Muscle of leg (tissue), 16 donors: ENCODE measurements at places on chromosomes 7 and 10. TPM values are rescaled to one million over a fixed set of nuclear protein-coding genes. Genes with fewer than 3 reads are reported as not detected.

FAM13C gene
- 36.0 TPM for polyA plus RNA-seq

GRCh38 chr10:49549640-49550346 lies 10.9 kb upstream of the ERCC6 start:
- DNase-seq: no peak

VCL gene
- polyA plus RNA-seq: 124 TPM

GRCh38 chr7:50621206-50621605 lies 56.0 kb upstream of the DDC start:
- no peak for DNase-seq

GRCh38 chr10:7264313-7264756 lies 146.5 kb downstream of the SFMBT2 start:
- DNase-seq: no peak

GRCh38 chr10:93199191-93199751 lies 125.6 kb downstream of the CYP26A1 start:
- DNase-seq: peak; percentile 95

- DNase-seq: peak; percentile 25
Observed at GRCh38 chr7:35792472-35792871, 8.4 kb upstream of the SEPTIN7 start.

GRCh38 chr7:48299580-48300169 lies 128.4 kb downstream of the ABCA13 start:
- DNase-seq: peak; percentile 74

- no peak for DNase-seq
Observed at GRCh38 chr7:1970895-1971294, 261.9 kb downstream of the MAD1L1 start.

PITX3 gene
- polyA plus RNA-seq: 21.1 TPM

BTBD16 gene
- 0.50 TPM for polyA plus RNA-seq

PHKG1 gene
- 42.4 TPM for polyA plus RNA-seq

PTN gene
- 87.0 TPM for polyA plus RNA-seq

- peak; percentile 50 for DNase-seq
Observed at GRCh38 chr10:8453587-8453986, 399.1 kb downstream of the GATA3 start.

DNA sequence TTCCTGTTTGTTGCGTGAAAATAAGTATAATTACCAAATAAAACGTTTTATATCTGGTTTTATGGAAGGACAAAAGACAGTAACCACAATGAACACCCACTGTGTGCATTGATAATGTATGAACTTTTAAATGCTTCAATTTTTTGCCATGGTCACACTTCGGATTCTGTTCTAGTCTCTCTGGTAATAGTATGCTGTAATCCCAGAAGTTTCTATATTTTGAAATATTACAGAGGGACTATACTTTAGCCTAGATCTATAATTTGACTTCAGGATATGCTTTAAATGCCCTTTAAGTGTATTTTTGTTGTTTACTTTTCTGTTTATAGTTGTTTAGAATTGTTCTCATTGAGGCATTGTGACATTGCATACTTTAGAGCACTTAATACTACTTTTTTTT lies 1.5 kb downstream of the ZNF518A start:
- DNase-seq: no peak

GRCh38 chr7:17121671-17122070 lies 176.8 kb upstream of the AHR start:
- no peak for DNase-seq

GRCh38 chr7:93407239-93407638 lies 167.3 kb downstream of the CALCR start:
- peak; percentile 3 for DNase-seq

DNA sequence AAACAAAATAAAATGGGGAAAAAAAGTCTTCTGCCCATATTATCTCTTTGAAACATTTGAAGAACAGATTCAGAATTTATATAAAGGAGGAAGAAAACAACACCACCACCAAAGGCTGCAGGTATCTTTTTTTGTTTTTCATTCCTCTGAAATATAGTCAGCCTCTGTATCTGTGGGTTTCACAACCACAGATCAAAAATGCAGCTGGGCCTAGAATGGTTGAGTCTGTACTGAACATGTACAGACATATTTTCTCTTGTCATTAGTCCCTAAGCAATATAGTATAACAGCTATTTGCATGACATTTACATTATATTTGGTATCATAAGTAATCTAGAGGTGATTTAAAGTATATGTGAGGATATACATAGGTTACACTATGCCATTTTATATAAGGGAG lies 559.7 kb upstream of the LRRN3 start:
- no peak for DNase-seq

DNA sequence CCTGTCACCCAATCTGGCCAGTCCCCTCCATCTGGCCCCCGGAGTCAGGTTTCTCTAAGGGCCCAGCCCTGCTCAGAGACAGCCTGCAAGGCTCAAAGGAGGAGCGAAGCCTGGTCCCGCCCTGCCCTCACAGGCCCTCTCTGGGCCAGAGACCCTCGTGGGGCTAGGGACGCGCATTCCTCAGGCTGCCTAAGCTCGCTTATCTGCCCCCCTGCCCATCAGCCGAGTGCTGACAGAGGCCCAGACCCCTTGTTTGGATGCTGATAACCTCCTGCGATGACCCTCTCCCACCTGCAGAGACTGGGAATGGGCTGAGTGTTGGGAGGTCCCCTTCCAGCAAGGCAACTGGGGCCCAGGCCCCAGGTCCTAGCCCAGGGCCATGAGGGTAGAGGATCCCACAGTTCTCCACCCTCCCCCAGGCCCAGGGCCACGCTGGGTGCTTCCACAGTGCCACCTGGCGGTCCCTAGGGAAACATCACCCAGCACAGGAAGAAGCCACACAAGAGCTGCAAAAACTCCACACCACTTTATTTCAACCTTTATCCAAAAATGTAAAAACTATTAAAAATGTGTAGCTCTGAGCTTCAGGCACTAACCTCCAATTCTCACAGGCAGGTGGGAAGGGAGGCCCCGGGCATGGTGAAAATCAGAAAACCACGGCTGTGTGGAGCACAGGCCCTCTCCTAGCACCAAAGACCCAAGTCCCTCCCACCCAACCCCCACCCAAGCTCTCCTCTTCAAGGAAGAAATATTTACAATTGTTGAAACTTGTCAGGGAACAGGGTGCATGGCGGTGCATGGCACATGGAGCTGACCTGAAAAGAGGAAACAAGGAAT lies 2.2 kb downstream of the NPM3 start:
- peak; percentile 48 for DNase-seq

DNA sequence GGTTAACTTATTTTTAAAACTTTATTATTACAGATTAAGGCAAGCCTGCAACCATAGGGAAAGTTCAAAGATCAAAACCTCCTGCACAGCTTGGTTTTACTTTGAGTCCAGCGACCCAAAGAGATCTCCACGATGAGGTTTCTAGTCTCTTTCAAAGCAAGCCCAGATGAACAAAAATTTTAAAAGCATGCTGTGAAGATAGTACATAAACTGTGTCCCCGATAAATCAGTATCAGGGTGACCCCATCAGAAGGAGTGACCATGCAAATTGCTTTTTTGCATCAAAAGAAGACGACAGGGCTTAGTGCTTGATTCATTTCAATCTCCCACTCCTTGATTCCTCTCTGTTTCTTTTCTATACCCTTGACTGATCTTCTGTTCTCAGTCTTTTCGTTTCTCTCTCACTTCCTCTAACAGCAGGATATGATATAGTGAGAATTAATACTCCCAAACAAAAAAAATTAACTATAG lies 16.0 kb upstream of the DNTT start:
- DNase-seq: no peak

DNA sequence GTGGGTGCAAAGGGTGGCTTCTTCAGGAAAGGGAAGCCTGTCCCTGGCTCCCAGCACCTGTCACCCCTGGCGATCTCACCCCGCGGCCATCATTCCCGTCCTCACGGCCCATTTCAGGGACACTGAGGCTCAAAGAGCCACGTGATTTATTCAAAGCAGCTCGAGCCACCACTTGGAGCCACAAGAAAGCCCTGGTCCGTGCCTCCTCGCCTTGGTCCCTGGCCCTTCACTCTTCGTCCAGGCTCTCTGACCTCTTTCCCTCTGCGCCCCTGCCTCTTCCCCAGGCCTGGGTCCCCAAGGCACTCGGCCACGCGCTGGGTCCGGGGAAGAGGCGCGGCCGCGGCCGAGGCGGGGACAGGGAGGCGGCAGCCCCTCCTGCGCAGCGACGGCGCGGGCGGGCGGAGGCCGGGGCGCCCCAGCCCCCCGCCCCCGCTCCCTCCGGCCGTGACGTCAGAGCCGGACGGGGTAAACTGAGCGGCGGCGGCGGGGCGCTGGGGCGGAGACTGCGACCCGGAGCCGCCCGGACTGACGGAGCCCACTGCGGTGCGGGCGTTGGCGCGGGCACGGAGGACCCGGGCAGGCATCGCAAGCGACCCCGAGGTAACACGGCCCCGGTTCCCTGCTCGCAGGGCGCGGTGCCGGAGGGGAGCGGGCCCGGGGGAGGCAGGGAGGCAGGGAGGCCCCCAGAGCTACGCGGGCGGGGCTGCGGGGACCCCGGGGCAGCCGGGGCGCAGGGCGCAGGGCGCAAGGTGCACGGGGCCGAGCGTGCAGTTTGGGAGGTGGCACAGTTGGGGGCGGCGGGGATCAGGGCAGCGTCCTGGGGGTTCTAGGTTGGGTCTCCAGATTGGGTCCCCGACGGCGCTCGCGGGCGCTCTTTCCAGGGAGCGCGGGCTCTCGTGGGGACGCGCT lies at the start of gene SLC18A2:
Gene SLC18A2, plus strand, starts transcription at position 494 of the 909 bp plus-strand sequence. CDS start 580 bp downstream, outside the sequence.
- no peak for DNase-seq

DNA sequence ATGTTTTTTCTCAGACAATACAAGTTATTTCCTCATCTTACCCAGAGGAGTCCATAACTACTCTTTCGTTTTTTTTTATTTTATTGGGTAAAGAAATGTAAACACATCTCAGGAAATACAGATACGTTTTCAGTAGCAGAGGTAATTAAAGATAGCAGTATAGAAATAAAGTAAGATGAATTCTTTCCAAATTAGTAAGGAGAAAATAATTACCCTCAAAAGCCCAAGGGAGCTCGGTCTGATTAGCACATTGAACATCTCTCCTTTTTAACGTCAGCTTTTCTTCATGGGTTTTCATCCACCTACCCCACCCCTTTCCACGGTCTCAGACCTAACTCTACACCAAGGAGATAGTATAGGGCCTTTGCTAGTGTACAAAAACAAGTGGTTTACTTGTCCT lies 294.2 kb downstream of the GRID1 start:
- DNase-seq: no peak

DNA sequence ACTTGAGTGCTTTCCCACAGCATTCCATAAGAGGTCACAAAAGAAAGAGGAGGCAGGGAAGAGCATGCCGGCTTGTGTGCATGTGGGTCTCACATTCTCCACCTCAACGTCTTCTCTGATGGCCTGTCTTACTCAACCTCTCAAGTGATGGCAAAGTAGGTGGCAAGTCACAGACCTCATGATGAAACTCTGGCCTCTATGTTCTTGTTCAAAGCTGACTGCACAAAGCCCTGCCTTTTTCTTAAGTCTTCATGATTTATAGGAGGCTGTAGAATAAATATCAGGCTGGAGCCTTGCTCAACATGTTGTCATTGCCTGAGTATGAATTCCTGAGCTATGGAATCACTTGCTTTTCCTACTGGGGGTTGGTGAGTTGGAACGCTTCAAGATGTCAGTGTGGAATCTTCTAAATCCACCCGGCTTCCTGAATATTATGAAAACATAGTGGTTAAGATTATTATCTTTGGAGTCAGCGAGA lies 213.6 kb upstream of the INHBA start:
- DNase-seq: peak; percentile 80

C7orf33 gene
- 1.5 TPM for polyA plus RNA-seq

OGDH gene
- polyA plus RNA-seq: 62.9 TPM

DNA sequence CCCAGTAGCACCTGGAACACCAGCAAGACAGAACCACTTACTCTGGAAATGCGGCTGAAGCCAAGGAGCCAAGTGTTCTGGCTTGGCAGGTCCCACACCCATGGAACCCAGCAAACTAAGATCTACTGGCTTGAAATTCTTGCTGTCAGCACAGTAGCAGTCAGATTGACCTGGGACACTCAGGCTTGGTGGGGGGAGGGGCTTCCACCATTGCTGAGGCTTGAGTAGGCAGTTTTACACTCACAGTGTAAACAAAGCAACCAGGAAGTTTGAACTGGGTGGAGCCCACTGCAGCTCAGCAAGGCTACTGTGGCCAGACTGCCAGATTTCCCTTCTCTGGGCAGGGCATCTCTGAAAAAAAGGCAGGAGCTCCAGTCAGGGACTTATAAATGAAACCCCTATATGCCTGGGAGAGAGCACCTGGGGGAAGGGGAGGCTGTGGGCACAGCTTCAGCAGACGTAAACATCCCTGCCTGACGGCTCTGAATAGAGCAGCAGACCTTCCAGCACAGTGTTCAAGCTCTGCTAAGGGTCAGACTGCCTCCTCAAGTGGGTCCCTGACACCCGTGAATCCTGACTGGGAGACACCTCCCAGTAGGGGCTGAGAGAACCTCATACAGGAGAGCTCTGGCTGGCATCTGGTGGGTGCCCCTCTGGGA lies 121.2 kb downstream of the MTERF1 start:
- no peak for DNase-seq

GRCh38 chr10:44311563-44312051 lies 73.3 kb downstream of the CXCL12 start:
- DNase-seq: peak; percentile 79

DNA sequence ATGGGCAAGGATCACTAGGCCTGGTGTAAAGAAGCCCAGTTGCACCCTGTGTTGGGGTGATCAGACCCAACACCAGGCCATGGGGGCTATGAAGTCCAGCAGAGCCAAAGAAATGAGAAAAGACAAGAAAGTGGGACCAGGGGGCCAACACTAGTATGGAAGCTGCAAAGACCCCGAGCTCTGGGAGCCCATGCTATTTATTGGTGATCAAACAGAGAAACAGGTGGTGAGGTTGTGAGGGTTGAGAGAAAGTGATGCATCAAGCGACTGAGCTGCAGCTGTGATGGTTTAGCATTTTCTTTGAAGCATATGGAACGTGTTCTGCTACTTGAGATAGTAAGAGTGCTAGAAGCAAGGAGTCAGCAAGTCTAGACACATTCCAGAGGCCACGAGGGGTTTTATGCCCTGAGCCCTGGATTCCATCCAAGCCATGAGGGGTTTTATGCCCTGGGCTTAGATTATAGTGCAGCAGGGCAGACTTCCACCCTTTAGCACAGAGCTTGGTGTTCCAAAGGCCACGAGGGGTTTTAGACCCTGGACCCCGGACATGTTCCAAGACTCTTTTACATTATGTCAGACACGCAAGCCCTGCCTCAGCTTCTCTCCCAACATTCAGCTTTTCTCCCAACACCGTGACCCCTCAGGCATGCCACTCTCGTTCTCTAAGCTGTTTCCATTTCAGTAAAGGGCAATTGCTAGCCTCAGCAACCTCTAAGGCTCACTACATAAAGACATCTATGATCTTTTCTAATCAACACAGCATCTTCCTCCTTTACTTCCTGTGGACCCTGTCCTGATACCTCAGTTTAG lies 43.1 kb upstream of the GPAM start:
- DNase-seq: no peak

GRCh38 chr10:31723106-31723750 lies 205.4 kb downstream of the ARHGAP12 start:
- DNase-seq: peak; percentile 40

- DNase-seq: no peak
Observed at GRCh38 chr10:12420530-12421120, 71.3 kb downstream of the CAMK1D start.

- no peak for DNase-seq
Observed at GRCh38 chr7:99287779-99288534, 15.3 kb downstream of the MYH16 start.

- DNase-seq: no peak
Observed at GRCh38 chr10:55215699-55216098, 414.7 kb upstream of the PCDH15 start.

TUBAL3 gene
- 0.28 TPM for polyA plus RNA-seq

NODAL gene
- polyA plus RNA-seq: 0.44 TPM

GRCh38 chr10:3631701-3632330 lies 153.2 kb downstream of the KLF6 start:
- DNase-seq: no peak

PRKG1 gene
- polyA plus RNA-seq: 56.8 TPM

PIP gene
- not detected for polyA plus RNA-seq

GRCh38 chr10:85317827-85318226 lies 989.4 kb downstream of the CCSER2 start:
- DNase-seq: no peak
